Activated naive CD8-positive, alpha-beta T cell treated with anti-CD3 and anti-CD28 coated beads for 36 hours (primary cell): ENCODE measurements at places on chromosomes 16 and 17.

DNA sequence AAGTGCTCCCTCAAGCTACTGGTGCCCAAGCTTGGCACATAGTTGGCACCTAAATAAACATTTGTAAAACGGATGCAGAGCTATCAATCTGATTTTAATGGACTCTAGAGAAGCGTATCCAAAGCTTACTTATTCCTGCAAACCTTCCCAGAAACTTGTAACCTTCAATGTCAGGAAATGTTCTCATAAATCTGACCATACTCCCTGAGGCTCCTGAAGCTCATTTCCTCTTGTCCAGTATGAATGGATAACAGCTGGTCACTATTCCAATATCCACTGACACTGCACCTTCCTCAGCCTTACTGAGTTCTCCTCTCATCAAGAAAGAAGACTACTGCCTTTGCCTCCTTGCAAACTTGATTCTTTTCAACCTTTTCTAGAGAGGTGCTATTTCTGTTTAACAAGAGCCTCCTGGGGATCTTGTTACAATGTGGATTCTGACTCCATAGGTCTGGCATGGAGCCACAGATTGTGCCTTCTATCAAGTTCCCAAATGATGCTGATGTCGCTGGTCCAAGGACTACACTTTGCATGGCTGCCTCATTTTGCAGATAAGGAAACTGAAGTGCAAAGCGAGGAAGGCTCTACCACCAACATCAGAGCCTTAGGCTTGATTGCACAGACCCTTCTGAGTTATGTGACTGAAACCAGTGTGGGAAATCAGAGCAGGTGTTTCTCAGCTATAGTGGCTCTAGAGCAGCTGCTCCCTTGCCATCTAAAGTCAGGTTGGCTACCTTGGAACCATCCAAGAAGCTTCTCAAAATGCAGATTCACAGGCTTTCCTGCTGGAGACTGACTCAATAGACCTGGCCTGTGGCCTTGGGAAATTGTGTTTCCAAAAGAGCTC lies 377.8 kb downstream of the SOX9 start:
- no peak for DNase-seq

GRCh38 chr17:77610972-77611521 lies 347.5 kb upstream of the TNRC6C start:
- no peak for DNase-seq

DNA sequence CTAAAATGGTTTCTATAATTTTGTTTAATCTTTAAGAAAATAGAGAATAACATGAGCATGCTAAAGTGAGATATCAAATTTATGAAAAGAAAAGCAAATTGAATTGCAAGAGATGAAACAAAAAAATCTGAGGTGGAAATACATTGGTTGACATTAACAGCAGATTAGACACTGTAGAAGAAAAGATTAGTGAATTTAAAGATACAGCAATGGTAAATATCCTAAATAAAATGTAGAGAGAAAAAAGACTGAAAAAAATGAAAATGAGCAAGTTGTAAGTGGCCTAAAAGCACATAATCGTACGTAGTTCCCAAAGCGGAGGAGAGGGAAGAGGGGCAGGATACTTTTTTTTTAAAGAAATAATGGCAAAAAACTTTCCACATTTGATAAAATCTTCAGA lies 30.5 kb upstream of the ALDH3A2 start:
- no peak for DNase-seq

DNA sequence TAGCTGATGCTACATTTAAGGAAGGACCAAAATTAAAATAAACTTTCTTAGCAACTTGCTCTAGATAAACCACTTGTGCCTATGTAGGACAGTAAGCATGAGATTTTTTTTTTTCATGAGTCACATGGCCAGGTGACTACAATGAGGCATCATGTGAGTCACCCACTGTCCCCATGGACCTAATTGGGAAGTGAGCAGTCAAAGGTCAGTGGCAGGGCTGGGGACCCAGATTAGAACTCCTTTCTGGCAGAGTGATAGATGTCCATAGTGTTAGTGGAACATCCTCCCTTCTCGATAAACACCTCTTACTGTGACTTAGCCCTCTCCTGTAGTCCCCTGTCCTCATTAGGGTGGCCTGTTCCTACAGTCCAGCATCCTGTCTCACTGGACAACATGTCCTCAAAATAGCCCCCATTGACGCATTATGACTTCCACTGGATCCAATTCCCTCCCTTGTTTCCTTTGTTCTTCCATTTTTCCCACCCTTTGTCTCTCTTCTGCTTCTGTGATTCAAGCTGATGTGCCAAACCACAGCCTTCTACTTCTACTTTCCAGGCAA lies 12.4 kb downstream of the ITGB3 start:
- no peak for DNase-seq

DNA sequence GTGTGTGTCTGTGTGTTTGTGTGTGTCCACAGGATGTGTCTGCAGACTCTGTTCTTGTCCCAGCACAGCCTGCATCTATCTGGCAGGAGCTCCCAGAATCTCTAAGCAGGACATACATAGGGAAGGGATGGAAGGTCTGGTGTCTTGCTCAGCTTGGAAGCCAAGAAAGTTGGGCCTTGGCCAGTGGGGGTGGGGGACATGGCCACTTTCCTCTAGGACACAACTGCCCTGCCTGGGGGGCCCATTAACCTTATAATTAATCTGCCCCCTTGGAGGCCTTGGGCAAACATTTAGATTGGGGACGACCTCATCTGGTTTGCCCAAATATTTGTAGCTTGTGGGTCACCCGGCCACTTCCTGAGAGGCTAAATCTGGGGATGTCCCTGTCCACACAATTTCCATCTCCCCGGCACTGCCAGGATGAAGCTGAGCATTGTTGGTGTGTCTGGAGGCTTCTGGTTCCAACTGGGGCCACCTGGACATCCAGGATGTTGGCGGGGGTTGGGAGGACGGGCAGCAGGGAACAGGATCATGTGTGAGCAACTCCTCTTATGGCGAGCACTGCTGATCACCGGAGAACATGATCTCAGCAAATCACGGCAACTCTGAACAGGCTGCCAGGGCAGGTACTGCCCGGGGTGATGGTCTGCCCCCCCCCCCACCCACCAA lies 17.2 kb upstream of the FOXF1 start:
- no peak for DNase-seq

DNA sequence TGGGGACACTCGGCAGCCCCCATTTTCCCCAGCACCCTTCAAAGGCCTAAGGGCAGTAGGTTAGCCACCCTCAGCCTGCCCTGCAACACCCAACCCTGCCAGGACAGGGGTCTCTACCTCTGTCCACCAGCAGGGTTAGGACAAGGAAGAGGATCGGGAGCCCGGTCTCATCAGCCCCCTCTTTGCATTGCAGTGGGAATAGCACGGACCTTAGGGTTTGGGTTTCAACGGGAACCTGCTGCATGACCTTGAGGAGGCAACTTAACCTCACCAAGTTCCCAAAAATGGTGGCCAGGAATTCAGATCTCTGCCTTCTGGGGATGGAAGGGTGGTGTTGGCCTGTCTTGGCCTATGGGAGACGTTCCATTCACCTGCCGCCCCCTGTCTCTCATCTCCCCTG lies 20.2 kb upstream of the SPPL2C start:
- no peak for DNase-seq
